Transverse colon (tissue), 4 donors: ENCODE measurements at places on chromosomes 1 and 21. TPM values are rescaled to one million over a fixed set of nuclear protein-coding genes. Genes with fewer than 3 reads are reported as not detected.

DNA sequence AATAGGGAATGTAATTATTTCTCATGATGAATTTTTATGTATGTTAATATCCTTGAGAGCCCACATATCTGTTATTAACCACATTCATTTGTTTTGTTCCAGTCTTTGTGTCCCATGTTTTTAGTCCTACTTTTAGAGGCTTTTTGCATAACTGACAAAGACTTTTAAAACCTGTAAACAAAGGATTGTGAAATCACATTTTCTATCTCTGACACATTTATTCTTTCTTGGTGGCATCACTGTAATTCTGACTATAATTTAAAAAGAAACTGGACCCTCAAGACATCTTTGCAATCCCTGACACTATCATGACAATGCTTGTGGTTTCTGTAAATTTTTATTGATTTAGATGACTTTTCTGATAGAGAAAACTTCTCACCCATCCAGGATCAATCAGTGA is 313.1 kb downstream of the SIPA1L2 start:
- DNase-seq: no peak

GRCh38 chr1:167216809-167217208 is 3.9 kb upstream of the POU2F1 start:
- DNase-seq: no peak

Gene KCNE2
- not detected for total RNA-seq

GRCh38 chr1:107687849-107688753 is 276.9 kb downstream of the VAV3 start:
- DNase-seq: no peak

- no peak for DNase-seq
Measured at GRCh38 chr1:230800891-230801840, 54.0 kb downstream of the CAPN9 start.

GRCh38 chr1:31523769-31524168 is 52.5 kb upstream of the TINAGL1 start:
- peak; percentile 68 for DNase-seq

Gene CD5L
- not detected for total RNA-seq

Gene TEX38
- total RNA-seq: not detected

DNA sequence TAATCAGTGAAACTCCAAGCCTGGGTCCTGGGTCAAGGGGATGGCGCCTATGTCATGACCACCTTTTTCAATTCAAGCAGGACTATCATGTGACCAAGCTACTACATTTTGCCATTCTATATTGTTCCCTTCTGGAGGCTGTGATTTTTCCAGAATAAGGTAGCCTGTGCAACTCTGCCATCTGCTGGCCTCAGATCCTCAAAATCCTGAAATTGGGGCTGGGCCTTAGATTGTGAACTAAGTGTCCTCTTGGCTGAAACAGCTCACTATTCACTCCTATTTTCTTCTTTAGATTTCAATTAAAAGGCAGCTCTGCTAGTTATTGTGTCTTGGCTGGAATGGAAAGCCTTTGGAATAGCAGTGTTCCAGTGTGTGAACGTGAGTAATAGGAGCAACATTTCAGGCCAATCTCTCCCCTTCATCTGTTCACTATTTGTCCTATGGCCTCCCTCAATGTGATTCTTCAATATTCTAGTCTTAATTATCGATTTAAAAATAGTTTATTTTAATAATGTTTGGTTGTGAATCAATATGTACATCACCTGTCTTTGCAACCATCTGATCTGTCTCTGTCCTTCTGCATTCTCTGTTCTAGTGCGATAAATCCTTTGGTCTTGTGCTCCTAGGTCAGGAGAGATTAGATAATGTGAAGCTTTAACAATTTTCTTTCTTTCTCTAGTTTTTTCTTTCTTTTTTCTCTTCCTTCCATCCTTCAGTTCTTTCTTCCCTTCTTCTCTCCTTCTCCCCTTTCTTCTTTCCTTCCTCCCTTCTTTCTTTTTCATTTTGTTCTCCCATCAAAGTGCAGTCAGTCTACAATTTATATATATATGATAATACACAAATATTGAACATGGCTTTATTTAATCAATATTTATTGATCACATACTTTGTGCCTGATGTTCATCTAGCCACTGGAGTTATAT is 69.8 kb downstream of the CR1 start:
- no peak for DNase-seq

DNA sequence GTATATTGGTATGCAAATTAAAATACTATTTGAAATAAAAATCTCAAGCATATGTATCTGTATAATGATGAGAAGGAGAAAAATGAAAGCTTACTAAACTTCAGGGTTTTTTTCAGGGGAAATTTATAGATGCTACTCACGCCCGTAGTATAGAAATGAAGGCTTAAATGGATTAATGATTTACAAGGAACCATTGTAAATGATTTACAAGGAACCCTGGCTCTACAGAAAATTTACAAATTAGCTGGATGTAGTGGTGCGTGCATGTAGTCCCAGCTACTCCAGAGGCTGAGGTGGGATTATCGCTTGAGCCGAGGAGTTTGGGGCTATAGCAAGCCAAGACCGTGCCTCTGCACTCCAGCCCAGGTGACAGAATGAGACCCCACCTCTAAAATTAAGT is 150.5 kb downstream of the PCBP3 start:
- no peak for DNase-seq

GRCh38 chr1:197980457-197980856 is 63.3 kb downstream of the LHX9 start:
- DNase-seq: no peak
